ENCODE measurements at places on chromosomes 3 and 15. TPM values are rescaled to one million over a fixed set of nuclear protein-coding genes. Genes with fewer than 3 reads are reported as not detected.

Gene MITF
- 57.7 TPM for total RNA-seq

Gene CADM2
- 3.7 TPM for total RNA-seq

DNA sequence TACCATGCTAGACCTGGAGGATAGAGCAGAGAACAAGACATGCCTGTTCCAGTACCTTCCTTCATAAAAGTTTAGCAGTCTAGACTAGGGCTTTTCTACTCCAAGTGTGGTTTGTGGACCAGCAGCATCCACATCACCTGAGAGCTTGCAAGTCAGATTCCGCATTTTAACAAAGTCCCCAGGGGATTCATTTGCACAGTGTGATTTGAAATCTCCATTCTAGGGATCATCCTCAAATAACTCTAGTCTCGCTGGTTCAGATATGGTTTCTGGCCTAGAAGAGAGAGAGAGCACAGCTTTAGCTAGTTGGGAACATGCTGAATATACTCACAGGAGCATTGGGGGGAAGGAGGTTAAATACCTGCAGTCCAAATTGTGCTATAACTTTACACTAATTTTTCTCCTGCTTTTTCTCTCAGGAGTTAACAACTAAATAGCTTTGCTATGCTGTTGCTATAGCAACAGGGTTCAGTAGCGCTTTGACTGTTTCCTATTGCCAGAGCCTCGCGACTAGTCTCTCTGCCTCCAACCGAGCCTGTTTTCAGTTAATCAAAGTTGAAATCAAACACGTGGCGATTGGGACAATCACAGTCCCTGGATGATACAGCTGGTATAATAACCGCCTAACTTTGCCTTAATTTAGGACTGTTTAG is 64.0 kb upstream of the RASGRF1 start:
- H3K27me3 ChIP-seq, result no peaks in the 10 kb centered on the region
- H3K36me3 ChIP-seq, result no peaks in the 10 kb centered on the region
- no peak for DNase-seq
- H3K4me1 ChIP-seq, result no peaks in the 10 kb centered on the region
- no peak overlapping the region for H3K27ac ChIP-seq
- no peak overlapping the region for H3K4me3 ChIP-seq

DNA sequence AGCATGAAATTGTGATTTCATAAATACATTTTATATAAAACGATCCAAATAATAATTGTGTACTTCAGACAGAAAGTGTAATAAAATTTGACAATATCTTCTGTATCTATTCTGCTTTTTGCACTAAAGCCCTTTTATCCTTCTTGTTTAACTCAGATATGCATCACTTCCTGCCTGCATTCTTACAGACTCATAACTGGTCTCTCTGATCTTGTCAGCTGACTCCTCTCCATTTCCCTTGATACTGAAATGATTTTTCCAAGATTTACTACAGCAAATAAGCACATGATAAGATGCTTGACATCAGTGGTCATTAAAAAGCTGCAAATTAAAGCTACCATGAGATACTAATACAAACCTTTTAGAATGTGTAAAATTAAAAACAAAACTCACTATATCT is 25.3 kb upstream of the SI start:
- no peak for DNase-seq
- H3K27ac ChIP-seq, result no peak overlapping the region
- H3K4me3 ChIP-seq, result no peak overlapping the region
- no peaks in the 10 kb centered on the region for H3K36me3 ChIP-seq
- H3K27me3 ChIP-seq, result no peaks in the 10 kb centered on the region

GRCh38 chr3:40432793-40433192 is 24.3 kb upstream of the RPL14 start:
- no peak overlapping the region for H3K4me3 ChIP-seq
- H3K4me1 ChIP-seq, result no peaks in the 10 kb centered on the region
- H3K27ac ChIP-seq, result no peak overlapping the region
- no peaks in the 10 kb centered on the region for H3K27me3 ChIP-seq
- H3K36me3 ChIP-seq, result no peaks in the 10 kb centered on the region
- no peak for DNase-seq

DNA sequence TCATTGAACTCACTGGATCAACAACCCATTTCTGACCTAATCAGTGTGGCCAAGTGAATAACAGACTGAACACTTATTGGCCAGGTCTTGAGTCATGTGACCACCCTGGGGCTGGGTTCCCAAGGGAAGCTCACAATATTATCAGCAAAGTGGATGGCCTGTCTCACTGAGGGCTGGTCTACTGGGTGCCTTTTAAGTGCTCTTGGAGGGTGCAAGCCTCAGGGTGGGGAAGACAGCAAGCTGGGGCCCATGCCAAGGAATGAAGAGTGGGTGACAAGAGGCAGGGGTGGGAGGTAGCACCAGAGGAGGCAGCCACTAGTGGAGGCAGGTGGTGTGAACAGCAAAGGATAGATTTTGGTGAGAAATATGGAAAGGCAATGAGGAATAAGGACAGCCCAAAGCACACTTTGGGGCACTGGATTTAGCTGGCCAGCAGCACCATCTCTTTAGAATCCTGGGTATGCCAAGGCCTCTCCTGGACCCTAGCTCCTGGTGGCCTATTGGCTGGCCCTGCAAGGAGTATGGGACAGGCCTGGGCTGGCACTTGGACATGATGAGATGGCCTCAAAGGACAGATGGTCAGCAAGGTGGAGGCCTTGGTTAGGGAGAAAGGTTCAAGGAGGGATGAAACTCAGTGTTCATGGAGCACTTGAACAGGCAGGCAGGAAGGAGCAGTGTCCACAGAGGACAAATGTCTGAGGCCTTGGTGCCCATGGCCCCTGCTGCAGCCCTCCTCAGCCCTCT is 34.2 kb downstream of the HMCES start:
- no peak for DNase-seq
- H3K36me3 ChIP-seq, result no peaks in the 10 kb centered on the region
- no peaks in the 10 kb centered on the region for H3K27me3 ChIP-seq
- no peak overlapping the region for H3K4me3 ChIP-seq

Gene B3GNT5
- 20.4 TPM for total RNA-seq

All from vagina (tissue), 2 donors.